ENCODE measurements at places on chromosomes 6 and 20.
A peak's percentile ranks its signal among the peaks of the same experiment; 100 is the strongest.

DNA sequence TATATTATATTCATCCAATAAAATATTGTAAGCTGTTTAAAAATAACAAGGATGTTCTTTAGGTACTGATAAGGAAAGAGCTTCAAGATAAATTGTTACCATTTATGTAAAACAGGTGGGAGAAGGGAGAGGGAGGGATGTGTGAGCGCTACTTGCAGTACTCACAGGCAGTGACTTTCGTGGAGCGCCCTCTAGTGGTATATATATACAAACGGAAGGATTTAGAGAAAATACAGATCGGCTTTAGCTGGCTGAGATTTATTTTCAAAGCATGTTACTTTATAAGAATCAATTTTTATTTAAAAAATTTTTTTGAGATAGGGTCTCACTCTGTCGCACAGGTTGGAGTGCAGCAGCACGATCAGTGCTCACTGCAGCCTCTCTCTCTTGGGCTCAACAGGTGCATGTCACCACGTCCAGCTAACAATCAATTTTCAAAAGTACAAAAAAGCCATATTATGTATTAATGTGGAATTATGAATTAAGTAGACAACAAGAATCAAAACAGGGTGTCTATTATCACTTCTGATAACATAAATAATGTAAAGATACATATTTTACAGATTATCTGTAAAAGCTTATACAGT lies 3.3 kb upstream of the MOG start:
- no peak for DNase-seq

DNA sequence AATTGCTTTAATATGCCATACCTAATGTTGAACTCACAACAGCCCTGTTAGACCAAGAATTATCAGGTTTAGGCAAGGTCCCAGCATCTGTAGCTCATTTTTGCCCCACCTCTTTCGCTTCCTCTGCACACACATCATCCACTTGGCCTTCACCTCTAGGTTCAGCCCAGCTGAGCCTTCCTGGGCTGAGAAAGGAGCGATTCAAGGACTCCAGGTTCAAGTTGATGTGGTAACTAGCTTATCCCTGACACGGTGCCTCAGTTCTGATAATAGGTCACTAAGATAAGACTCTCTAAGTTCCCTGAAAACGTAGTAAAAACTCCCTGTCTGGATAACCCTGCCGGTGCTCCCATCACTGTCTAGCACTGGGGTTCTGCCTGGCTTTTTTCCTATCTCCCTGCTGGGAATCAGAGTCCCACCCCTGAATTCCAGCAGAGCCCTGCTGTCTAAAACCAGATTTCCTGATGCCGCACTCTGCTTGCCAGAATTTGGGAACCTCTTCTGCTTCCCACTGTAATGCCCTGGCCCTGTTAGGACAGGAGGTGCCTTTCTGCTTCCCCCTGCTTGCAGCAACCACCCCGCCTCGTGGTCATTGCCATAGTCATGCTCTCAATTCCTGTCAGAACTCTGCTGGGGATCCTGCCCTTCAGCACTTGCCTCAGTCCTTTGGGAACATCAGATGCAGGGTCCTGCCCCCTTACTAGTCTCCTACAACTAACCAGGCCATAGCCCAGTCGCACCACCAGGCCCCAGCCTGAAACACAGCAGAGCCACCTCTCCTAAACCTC lies 47.6 kb downstream of the ALDH8A1 start:
- no peak for DNase-seq

GRCh38 chr6:21946298-21946783 lies 350.5 kb downstream of the PRL start:
- DNase-seq = no peak

DNA sequence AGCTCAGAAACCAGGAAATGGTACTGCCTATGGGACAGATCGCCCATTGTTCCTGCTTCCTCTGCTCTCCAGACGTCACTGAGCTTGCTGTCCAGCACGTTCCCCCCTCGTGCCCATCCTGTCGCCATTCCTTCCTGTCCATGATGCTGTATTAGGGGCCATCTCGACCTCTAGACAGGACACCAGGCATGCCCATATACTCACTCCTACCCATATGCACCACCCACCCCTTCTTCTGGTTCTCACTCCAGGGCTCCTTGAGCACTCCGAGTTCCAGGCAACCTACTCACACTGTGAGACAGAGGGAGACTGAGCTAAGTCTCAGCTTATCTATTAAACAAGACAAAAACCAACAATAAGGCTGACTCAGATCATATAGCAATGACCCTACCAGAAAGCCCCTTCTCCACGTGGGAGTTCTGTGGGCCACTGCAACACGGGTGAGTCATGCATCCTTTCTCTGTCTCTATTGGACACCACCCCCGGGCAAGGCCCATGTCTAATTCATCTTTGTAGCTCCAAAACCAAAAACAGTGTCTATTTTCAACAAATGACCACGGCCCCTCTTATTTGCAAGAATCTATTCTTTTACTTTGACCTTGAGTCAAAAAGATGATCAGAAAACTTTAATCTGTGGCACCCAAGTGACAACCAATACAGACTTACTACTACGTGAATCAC lies 65.7 kb downstream of the PSMG4 start:
- DNase-seq = no peak

- no peak for DNase-seq
These were observed 171.9 kb upstream of the PMEPA1 start for GRCh38 chr20:57881466-57882385.

GRCh38 chr6:150224820-150225219 lies 82.0 kb downstream of the PPP1R14C start:
- DNase-seq = no peak

DNA sequence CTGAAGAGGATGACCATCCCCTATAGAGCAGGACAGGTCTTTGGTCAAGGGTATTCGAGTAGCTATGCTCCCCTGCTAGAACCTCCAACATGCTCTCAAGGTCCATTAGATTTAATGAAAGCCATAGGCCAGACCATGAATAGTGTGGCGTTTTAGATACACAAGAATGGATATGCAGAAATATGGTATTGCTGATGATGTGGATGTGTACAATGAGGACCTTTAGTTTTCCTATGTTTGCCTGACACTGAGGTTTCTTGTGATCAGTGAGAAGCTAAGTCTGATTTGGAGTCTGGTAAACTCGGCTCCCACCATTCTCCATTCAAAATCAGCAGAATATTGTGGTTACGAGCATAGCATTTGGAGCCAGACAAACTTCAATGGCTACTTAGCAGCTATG lies 125.6 kb downstream of the TSHZ2 start:
- DNase-seq = no peak

DNA sequence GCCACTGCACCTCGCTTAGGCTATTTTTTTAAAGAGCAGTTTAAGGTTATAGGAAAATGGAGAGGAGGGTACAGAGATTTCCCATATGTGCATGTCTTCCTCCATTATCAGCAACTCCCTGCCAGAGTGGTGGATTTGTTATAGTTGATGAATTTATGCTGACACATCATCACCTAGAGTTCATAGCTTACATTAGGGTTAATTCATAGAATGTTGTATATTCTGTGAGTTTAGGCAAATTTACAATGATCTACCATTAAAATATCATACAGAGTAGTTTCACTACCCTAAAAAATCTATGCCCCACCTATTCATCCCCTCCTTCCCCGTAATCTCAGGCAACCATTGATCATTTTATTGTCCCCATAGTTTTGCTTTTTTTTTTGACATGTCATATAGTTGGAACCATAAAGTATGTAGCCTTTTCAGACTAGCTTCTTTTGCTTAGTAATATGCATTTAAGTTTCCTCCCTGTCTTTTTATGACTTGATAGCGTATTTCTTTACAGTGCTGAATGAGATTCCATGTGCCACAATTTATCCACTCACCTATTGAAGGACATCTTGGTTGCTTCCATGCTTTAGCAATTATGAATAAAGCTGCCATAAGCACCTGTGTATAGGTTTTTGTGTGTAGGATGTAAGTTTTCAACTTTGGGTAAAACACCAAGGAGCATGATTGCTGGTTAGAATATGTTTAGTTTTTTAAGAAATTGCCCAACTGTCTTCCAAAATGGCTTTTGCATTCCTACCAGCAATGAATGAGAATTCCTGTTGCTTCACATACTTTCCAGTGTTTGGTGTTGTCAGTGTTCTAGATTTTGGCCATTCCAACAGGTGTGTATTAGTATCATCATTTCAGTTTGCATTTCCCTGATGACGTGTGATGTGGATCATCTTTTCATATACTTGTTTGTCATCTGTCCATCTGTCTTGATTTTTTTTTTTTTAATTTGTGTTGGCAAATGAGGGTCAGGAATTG lies 60.2 kb downstream of the NCOA3 start:
- no peak for DNase-seq

DNA sequence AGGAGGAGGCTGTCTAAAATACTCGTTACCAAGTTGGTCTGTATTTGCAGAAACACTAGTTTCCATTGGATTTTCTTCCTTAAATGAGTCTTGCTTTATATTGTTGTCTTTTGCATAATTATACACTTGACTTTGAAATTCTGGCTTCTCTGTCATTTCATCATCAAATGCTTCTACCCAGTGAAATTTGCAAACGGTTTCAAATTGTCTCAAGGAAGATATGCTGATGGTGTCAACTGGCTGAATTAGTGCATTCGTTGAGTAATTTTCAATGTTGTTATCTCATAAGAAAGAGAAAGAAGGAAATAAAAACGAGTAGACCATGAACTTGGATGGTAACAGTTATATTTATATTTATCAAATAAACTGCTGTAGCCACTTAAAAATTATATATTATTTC lies 10.8 kb downstream of the CAGE1 start:
- DNase-seq = no peak

DNA sequence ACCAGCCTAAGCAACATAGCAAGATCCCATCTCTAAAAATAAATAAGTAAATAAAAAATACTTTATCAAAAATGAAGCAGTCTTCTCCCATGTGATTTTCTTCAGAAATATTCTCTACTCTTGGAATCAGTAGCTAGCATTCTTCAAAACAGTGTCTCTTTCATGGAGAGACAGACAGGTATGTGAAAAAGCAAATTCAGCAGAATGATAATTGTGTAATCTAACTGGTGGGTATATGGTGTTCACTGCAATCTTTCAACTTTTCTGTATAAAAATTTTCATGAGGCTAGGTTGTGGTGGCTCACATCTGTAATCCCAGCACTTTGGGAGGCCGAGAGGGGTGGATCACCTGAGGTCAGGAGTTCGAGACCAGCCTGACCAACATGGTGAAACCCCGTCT lies 7.9 kb downstream of the MRS2 start:
- no peak for DNase-seq

DNA sequence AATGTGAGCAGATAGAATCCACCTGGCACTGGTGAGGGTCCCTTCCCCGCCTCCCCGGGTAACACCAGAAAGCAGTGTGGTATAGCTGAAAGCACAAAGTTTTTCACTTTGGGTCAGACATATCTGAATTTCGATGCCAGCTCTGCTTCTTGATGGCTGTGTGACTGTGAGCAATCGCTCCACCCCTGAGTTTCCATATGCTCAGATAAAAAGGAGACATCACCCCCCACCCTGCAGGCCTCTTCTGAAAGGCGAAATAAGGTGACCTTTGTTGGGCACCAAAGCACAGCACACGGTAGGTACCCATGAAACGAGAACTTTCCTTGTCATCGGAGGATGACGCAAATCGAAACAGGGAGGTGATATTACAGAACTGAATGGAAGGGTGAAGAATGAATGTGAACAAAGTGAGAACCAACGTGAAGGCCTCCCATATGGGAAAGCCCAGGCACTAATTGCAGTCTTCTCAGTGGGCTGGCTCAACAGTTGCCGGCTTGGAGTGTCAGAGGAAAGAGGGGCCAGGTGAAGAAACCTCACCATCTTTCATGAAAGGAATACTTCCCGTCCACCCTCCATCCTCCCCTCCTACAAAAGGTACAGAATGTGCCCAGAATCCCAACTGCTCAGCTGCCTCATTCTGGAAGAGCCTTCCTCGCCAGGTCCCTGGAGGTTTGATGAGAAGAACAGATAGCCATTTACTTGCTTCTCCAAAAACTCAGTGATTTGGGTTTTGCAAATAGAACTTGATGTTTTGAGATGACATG lies 61.8 kb downstream of the NFATC2 start:
- DNase-seq = no peak

GRCh38 chr6:71250099-71250602 lies 38.5 kb upstream of the OGFRL1 start:
- DNase-seq = no peak

DNA sequence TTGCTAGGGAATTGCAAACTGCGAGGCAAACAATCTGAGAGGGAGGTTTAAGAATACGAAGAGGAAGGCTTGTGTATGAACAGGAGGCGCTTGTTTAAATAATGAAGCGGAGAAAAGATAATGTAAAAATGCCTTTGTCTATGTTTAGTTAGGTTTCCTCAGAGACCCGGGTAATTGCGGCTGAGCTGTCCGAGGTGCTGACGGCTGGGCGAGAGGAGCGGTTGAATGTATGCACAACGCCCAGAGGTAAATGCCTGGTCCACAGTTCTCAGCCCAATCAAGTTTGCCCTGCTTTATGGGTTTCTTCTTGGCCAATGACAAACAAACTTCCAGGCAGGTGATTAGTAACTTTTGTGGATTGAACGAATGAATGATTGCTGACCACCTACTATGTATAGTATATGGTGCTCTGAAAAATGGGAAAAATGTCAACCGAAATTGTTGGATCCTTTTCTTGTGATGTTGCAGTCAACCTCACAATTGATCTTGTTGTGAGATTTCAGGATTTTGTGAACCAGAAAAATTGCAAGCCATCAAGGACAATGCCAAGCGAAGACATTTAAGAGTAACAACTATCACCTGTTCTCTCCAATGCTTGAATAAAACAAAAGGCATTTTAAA lies 38.3 kb upstream of the SLC32A1 start:
- no peak for DNase-seq

DNA sequence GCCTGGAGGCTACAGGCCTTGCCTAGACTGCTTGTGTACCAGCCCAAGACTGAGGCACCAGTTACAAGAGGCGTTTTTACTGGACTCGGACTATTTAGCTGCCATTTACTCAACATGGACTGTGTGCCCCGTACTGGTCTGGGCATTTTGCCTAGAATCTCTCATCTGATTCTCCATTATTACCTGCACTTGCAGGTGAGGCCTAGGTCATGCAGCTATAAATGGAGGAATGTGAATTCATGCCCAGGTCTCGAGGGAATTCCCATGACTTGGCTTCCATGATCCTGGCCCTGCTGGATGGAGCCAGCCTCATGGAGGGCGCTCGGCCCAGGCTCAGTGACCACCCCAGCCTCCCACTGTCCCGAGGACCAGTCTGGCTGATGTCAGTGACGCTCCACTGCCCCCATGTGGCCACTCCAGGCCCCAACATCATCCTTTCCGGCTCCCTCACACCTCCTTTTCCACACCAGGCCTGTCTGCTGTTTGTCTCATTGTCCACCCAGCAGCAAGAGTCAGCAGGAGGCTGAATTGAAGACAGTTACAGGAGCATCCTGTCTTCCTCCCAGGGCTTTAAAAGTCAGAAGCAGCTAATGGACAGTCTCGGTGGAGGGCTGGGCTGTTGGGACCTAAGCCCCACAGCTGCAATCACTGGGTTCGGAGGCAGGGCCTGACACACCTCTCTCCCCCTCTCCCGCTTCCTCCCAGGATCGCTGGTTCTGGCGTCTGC lies 8.7 kb downstream of the MMP24OS start:
- DNase-seq = peak; percentile 84

- DNase-seq = no peak
These were observed 32.4 kb upstream of the RPP40 start for GRCh38 chr6:5036269-5036668.

- no peak for DNase-seq
These were observed 99.4 kb downstream of the MYB start for GRCh38 chr6:135280375-135281136.

Measured in D721Med (cell line).